ENCODE measurements at places on chromosomes 16 and 17.

GRCh38 chr17:16371742-16372141, 9.1 kb upstream of the UBB start:
- DNase-seq, result no peak

DNA sequence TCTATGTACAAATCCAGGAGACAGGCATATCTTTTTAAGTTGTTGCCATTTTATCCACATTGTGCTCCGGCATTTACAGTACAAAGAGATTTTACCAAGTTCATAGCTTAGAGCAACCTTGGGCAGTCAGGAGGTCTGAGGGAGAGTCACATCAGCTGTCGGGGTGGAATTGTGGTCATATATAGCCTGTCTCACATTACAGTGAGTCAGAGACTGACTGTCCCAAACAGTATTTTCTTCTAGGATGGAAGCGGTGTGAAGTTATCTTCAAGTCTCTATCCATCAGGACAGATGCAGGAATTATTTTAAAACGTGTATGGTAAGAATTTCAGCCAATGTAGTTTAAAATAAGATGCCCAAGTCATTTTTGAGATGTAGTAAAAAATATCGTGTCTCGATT, 53.0 kb downstream of the GPRC5B start:
- DNase-seq, result no peak

GRCh38 chr17:8100763-8101162, 13.2 kb upstream of the ALOX12B start:
- DNase-seq, result no peak

DNA sequence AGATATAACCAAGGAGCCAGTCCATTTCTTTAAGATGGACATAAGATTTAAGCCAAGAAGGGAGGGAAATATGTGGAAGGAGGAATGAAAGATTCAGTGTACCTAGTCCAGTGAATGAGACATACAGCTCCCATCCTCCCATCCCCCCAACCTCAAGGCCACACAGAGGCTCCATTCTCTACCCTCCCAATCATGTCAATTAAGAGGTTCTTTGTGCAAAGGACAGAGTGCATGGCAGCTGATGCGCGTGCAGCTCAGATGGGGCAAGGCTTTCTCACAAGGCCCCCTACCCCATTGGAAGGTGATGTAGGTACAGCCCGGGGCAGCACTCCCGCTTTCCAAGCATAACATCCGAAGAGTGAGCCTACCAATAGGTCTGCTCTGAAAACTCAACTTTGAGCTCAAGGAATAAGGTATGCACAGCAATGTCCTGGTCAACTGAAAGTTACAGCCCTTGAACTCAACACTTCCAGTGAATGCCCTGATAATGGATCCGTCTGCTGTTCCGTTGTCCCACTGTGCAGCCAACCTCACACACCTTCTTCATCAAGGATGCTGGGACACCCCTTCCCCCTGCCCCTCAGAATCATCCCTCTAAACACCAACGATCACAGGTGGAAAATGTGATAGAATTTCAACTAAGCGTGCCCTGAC, 458.1 kb downstream of the SOX9 start:
- no peak for DNase-seq

DNA sequence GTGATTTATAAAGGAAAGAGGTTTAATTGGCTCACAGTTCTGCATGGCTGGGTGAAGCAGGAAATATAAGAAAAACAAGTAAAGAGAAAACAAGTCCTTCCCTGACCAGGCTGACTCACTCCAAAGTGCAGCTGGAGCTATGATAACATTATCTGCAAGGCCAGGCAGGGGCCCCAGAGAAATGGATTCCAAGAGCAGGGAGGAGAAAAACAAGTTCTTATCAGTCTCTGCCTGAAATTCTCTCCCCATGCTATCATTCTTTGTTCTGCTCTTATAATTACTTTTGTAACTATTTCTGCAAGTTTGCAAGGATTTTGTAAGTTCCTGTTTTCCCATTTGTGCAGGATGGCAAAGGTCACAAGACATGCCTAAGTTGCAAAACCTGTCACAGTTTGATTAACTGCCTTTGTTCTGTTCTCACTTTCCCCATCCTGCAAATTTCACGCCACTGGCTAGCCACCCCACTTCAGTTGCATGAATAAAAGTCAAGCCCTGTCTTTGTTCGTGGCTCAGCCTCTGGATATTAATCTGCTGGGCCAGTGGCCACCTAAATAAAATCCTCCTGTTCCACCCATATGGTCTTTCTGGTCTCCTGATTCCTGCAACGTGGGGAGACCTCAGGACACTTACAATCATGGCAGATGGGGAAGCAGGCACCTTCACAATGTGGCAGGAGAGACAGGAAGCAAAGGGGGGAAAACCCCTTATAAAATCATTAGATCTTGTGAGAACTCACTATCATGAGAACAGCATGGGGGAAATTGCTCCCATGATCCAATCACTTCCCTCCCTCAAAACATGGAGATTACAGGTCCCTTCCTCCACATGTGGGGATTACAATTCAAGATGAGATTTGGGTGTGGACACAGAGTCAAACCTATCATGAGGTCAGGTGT, 13.1 kb downstream of the ABCA9 start:
- DNase-seq, result peak; percentile 84

DNA sequence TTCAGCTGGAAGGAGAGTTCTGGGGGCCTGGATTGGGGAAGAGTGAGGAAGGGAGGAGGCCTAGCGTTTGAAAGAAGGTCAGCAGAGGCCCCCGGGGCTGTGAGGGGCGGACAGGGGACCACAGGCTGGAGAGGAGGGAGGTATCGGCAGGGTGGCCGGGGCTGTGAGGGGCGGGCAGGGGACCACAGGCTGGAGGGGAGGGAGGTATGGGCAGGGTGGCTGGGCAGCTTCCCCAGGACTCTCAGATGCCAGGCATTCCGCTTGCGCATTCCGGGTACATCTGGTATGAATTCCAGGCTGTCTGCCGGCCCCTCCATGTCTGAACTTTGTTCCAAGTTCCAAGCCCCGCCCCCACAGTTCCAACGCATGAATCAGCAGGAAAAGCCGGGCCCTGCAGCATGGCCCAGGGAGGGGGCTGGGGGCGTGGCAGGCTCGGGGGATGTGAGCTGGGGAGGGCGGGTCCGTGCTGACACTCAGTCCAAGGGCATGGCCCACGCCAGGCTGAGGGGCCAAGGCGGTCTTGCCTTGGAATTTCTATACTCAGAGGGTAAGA, 4.3 kb upstream of the TLCD2 start:
- DNase-seq, result peak; percentile 99

GRCh38 chr17:70808596-70808995, 639.3 kb downstream of the KCNJ2 start:
- no peak for DNase-seq

DNA sequence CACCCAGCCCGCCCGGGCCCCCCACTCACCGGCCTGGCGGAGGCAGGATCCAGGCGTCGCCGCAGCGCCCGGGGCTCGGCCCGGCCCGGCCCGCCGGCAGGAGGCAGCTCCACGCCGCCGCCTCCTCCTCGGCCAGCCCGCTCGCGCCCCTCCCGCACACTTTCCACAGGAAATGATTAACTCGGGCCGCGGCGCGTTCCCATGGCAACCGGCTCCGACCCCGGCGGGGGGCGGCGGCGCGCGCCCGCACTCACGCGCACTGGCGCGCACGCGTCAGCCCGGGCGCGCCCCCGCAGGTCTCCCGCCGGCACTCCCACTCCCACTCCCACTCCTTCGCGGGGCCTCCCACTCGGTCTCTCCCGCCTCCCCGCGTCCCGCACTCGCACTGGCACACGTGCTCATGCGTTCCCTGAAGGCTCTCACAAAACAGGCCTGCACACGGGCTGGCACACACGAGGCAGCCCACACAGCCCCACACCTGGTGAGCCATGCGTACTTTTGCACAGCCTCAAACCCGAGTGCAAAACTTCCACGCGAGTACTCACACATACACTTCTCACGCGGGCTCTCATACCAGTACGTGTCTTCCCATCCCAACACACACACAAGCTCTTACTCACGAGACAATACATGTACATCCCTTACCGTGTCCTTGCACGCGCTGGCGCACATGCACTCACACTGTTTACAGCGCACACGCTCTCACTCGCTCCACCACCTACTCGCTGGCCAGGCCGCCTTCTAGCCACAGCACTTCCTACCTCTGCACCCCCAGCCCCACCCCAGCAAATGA, at the start of gene KIFC3:
Gene KIFC3 (minus strand): TSS at position 151 of the 793 bp plus-strand sequence. CDS start 4,248 bp downstream, outside the sequence.
- peak; percentile 89 for DNase-seq

- no peak for DNase-seq
Observed at GRCh38 chr16:84821728-84822689, 2.2 kb downstream of the CRISPLD2 start.

- no peak for DNase-seq
Observed at GRCh38 chr16:58842746-58843145, 108.6 kb upstream of the GOT2 start.

DNA sequence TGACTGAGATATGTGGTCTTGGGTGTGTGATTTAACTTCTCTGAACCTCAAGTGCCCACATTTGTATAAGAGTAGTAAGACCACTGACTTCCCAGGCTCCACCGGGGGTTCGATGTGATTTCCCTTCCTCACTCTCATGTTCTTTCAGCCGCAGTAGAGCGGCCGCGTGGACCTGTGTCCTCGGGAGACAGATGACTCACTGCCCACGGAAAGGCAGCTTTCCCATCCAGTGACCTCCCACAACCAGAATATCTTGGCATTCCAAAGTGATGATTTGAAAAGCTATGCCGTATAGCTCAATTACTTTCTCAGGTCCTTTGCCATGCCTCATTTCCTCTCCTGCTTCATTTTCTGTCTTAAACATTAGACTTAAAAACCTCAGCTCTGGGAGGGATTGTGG, 73.6 kb downstream of the IL21R start:
- no peak for DNase-seq

DNA sequence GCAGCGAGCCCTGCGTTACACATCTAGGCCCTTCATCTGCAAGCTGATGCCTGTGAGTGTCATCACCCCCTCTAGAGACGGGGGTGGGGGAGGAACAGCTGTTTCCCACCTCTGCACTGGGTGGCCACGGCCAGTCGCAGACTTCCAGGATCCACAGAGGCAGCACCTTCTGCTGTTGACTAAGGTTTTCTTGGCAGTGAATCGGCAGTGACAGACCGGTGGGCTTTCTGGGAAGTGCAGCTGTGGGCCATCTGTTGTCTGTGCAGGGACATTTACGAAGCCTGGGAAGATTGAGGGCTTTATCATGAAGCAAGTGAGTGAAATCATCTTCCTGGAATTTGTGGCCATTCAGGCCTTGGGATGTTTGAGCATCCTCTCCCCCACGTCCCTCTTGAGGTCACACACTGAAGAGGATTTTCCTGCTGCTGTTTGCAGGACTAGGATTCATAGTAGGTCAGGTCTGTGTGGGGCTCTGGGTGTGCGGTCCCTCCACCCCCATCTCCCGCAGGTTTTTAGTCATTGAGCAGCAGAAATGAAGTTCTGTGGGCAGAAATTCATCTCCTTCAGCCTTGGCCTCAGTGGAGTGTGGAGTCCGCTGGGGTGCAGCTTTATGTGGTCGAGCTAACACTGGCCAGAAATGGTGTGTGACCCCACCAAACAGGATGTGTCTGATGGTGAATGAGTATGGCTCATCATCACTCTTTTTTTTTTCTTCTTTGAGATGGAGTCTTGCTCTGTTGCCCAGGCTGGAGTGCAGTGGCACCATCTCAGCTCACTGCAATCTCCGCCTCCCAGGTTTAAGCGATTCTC, 12.0 kb downstream of the PGS1 start:
- no peak for DNase-seq

GRCh38 chr17:27807567-27808470, 7.5 kb upstream of the NOS2 start:
- DNase-seq, result no peak
